CD4-positive, alpha-beta T cell treated with Interferon gamma for 1 hour (primary cell): ENCODE measurements at places on chromosomes 7 and 10.
A peak's percentile ranks its signal among the peaks of the same experiment; 100 is the strongest.

- DNase-seq, result no peak
These were observed 167.3 kb upstream of the KLF14 start for GRCh38 chr7:130901209-130901783.

DNA sequence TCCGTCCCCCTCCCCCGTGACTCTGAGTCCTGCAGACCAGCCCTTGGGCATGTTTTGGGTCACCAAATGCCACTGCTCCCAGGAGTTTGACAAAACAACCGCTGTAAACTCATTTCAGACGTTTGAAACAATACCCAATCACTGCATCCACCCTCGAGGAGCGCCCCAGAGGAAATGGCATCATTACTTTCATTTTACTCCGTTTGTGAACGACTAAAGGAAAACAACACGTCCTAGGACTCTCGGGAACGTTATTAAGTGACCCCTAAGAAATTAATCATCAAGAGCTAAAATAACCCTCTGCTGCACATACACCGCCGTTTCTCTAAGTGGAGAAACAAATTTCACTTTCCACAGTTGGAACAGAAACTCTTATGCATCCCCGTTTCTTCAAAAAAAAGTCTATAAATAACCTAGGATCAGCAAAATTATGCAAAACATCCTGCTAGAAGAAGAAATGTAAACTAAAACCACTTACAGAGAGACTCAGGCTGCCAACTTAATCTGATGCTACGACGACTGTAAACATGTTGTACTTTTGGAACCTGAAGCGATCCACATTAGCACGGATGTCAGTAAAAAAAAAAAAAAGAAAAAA, 109.9 kb upstream of the EFCAB10 start:
- DNase-seq, result peak; percentile 47

- no peak for DNase-seq
These were observed 22.7 kb upstream of the TOMM7 start for GRCh38 chr7:22845221-22845834.

- peak; percentile 81 for DNase-seq
These were observed 53.9 kb downstream of the SYPL1 start for GRCh38 chr7:106057962-106058927.

DNA sequence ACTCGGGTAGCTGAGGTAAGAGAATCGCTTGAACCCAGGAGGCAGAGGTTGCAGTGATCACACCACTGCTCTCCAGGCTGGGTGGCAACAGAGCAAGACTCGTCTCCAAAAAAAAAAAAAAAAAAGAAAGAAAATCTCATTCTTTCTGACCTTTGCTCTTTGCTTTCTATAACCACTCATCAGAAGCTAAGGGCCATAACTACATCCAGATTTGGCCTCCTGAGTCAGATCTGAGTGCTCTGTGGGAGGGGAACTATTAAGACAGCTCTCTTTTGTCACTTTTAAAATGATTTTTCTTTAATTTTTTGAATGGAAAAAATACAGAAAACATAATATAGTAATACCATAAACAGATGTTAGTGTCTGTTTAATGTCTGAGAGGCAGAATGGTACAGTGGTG, 210.1 kb downstream of the KIAA1217 start:
- no peak for DNase-seq

GRCh38 chr10:34290412-34291081, 524.5 kb downstream of the PARD3 start:
- no peak for DNase-seq

GRCh38 chr7:64300641-64301405, 12.9 kb upstream of the ZNF736 start:
- no peak for DNase-seq

- DNase-seq, result no peak
These were observed 4.6 kb upstream of the HMX2 start for GRCh38 chr10:123143162-123143824.

DNA sequence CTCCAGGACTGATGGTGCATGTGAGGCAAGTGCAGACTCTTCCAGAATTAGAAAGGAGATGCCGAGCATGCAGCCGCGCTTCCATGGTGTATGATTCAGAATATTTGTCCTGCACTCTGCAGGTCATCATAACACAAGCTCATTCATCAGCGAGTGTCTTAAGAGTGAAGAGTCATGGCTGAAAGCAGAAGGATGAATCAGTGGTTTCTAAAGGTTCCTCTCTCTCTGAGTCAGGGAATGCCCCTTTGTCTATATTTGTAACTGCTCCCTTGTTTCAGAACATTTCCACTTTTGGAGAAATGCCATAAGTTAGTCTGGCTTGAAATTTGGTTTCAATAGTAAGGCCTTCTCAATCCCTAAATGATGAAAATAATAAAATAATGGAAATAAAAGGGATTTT, 52.3 kb downstream of the HECW1 start:
- no peak for DNase-seq

DNA sequence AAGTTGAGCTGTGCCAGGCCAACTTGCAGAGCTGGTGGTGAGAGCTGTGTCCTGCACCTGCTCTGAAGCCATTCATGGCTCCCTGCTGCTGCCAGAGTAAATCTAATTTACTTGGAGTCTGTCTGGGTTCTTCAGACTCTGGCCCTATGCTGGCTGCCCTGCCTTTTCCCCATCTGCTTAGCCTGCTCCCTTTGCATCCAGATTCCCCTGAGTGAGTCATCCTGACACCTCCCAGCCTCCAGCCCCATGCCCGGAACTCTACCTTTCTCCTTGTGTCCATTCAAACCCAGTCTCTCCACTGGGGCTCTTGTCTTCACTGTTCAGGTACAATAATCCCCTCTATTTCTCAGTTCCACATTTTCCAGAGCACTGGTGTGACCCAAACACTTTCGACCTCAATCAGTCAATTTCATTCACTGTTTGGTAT, 434.4 kb upstream of the ZMIZ1 start:
- DNase-seq, result no peak

DNA sequence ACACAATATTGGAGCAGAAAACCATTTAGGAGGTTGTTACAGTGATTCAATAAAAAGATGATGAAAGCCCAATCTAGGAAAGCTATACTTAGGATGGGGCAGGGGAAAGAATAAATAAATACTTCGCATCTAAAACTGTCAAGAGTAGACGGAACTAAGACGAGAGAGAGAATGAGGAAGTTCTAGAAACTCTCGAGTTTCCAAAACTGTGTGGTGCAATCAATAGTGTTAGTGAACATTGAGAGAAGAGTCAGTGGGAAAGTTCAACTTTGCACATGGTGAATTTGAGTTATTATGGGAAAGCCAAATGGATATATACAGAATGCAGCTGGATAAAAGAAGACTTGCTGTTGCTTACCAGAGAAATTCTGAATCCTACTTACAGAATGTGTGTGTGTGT, 133.8 kb upstream of the MEOX2 start:
- DNase-seq, result no peak

GRCh38 chr10:76631884-76632766, 1005.5 kb downstream of the KCNMA1 start:
- DNase-seq, result no peak

- DNase-seq, result no peak
These were observed 69.8 kb downstream of the SKAP2 start for GRCh38 chr7:26794541-26794940.

DNA sequence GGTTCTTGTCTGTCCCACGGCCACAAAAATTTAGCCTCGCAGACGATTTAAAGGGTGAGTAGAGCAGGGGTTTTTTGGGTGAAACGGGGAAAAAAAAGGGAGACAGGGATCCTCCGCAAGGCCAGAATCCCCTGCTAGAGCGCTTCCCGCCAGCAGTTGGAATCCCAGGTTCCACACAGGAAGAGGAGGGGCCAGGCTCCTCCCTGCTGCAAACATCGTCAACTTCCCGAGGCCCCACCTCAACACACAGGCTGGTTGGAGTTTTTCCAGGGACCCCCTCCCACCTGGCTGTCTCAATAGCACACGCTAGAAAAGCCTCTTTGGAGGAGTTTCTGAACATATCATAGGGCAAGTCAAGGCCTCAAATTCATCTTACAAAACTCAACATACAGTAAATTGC, 112.7 kb downstream of the MTERF1 start:
- no peak for DNase-seq

GRCh38 chr10:71494980-71495381, 98.3 kb downstream of the CDH23 start:
- peak; percentile 25 for DNase-seq

- no peak for DNase-seq
These were observed 179.9 kb upstream of the CHRM2 start for GRCh38 chr7:136688601-136689000.

DNA sequence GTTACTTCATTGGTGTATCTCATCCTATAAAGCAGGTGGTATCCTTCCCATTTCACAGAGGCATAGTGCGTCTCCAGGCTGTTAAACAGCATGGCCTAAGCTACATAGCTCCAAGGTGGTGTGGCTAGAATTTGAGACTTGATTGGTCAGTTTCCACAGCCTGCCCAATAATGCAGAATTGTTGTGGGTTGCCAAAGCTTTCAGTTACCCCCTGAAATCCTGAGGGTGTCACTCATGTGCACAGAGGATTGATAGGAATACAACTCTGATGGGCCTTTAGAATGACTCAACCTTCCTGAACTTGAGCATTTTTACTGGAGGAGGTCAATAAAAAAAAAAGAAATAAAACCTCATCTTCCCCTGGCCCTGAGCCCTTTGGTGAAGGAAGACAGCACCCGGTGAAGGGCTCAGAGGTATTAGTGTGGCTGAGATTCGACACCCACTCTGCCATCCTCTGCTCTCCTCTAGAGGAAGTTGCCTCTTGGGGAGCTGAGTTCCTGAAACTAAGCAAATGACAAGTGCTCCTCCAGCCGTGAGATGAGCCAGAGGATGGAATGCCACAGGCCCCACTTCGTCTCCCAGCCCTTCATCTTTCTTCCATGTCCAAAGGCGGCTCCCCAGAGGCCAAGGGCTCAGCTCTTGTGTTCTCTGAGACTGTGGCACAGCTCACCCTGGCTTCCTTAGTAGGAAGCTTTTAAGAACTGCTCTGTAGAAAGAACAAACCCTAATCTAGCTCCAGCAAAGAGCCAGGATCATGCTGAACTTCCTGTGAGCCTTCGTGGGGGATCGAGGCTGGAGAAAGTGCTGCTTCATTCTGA, 1.0 kb downstream of the ACSL5 start:
- DNase-seq, result peak; percentile 20

GRCh38 chr7:141436139-141436538, 115.1 kb upstream of the AGK start:
- DNase-seq, result no peak

DNA sequence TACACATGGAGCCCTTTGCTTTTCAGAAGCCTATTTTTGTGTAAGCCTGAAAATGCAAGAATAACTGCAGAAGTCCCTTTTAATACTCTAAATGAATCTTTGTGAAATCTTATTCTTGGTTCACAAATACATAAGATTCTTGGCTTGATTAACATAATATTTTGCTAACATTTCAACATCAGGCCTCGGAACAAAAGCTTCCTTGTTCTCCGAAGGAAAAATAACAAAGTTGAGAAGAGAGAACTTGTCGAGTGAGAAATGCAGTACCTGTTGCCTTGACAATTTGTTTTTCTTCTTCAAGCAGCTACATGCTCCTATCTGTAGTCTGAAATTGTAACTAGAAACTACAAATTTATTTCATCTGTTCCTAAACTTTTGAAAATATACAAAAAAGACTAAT, 8.5 kb downstream of the NT5C2 start:
- no peak for DNase-seq

- no peak for DNase-seq
These were observed 217.6 kb upstream of the TMEM229A start for GRCh38 chr7:124250297-124251034.

DNA sequence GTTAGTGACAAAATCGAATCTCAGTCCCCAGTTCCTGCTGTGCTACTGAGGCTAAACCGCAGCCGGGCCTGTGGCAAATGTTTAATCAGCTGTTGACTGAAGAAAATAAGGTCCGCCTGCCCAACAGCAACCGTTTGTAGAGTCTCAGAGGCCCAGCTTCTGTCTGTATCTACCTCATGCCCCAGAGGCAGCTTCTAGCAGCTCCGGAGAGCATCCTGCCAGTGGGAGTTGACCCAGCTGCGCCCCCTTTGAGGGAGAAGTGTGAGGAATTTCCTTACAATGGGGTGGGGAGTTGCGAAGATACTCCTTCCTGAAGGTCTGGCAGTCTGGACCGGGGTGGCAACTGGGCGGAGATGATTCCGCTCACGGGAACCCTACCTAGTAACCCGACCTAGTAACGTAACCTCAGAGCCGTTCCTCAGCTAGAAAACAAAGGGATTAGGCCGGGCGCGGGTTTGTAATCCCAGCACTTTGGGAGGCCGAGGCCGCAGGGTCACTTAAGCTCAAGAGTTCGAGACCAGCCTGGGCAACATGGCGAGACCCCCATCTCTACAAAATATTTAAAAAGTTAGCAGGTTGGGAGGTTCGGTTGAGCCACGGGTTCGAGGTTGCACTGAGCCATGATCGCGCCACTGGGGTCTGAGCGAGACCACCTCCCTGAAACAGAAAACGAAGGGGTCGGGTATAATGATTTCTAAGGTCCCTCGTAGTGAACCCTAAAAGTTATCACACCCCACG, 846 bp upstream of the ZNF775 start:
- peak; percentile 39 for DNase-seq

GRCh38 chr10:119863951-119864565, 8.6 kb downstream of the MCMBP start:
- DNase-seq, result no peak
